ENCODE measurements at places on chromosomes 3 and 15.
A peak's percentile ranks its signal among the peaks of the same experiment; 100 is the strongest.

DNA sequence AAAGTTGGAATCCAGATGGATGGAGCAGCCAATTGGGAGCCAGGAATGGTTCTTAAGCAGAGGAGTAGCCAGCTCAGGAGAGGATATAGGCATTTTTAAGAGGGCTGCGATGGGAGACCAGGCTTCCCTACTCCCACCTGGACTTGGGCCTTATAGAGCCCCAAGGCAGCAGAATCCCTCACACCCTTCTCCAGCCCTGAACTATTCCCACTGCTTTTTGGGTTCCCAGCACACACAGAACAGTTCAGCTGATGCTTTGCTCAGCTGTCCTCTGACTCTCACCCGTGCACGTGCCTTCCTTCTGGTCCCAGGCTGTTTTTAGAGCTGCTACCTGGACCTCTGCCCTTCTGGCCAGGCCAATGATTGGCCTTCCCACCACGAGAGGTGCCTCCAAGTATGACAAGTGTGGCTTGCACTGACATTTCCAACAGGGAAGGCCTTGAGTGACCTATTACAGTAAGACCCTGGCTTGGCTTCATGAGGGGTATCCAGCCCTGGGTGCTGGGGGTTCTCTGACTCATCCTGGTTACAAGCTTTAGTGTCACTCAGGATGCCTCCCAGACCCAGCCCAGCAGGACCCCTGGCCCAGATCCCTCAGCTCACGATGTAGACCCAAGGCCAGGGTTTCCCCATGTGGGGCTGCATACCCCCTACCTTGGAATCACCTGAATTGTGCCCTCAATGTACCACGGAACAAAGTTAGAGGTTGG is 25.2 kb downstream of the NOX5 start:
- no peak for ATAC-seq

DNA sequence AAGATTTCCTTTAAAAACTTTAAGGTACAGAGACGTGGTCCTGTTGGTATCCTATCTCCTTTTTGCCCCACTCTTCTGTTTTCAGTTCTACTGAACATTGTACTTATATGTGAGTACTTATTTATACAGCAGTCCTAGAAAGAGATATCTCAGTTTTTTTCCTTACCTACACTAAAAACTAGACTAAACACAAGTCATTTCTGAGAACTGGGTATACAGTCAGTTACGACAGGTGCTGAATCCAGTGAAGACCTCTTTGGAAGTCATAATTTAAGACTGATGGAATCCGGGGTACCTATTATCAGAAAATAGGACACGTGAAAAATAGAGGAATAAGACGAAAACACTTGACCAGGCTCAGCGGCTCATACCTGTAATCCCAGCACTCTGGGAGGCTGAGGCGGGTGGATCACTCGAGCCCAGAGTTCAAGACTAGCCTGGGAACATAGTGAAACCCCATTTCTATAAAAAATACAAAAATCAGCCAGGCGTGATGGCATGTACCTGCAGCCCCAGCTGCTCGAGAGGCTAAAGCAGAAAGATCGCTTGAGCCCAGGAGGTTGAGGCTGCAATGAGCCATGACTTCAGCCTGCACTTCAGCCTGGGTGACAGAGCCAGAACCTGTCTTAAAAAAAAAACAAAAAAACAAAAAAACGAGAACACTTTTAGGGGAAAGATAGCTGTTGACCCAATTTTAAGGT is 76.3 kb downstream of the KLHL25 start:
- no peak for ATAC-seq

DNA sequence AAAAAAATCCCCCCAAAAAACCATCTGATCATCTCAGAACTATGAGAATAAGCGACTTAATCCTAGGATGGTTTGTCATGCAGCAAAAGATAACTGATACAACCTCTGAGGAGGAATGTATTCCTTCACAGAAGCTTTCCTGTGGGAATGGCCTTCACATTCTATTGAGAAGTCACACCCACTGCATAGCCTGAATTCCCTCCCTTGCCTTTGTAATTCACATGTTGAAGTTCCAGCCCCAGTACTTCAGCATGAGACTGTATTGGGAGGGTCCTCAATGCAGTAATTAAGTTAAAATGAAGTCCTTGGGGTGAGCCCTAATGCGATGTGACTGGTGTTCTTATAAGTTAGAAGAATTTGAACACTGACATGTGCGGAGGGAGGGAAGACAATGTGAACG is 395.2 kb downstream of the TUSC7 start:
- ATAC-seq, result no peak

- peak; percentile 94 for ATAC-seq
Observed at GRCh38 chr3:46935168-46935858, 41.2 kb downstream of the CCDC12 start.

GRCh38 chr3:129574206-129574605 is 31.2 kb downstream of the H1-8 start:
- ATAC-seq, result no peak

GRCh38 chr3:9503283-9503682 is 50.3 kb downstream of the LHFPL4 start:
- ATAC-seq, result no peak

- no peak for ATAC-seq
Observed at GRCh38 chr3:117632191-117632590, 922.6 kb downstream of the TUSC7 start.

DNA sequence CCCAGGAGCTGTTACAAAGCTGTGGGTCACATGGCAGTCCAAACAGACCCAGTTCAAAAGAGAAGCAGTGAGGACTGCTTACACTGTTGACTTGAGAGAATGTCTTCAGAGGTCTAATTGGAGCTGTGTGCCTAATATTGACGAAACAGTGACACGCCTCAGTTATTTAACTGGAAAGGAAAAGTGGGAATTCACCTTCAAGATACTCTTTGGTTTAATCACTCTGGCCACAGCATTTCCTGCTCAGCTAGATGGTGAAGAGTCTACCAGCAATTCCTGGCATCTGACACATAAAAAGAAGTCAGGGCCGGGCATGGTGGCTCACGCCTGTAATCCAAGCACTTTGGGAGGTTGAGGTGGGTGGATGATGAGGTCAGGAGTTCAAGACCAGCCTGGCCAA is 326.4 kb downstream of the SV2B start:
- no peak for ATAC-seq

- peak; percentile 77 for ATAC-seq
Observed at GRCh38 chr3:51799879-51800749, 21.1 kb upstream of the IQCF6 start.

- ATAC-seq, result no peak
Observed at GRCh38 chr3:34263101-34263621, 464.7 kb downstream of the PDCD6IP start.

DNA sequence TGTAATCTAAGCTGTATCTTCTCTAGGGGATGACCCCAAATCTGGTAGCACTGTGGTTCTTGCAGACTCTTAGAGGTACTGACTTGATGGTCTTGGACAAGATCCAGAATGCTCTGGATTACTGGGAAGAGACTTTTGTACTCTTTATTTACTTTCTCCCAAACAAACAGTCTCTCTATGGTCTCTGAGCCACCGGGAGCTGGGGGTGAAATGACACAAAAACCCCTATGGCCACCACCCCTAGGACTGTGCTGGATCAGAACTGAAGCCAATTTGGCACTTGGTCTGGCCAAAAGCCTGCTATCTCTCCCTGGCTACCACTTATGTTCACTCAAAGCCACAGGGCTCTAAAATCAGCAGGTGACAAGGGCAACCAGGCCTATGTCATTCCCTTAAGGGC is 50.2 kb upstream of the SI start:
- no peak for ATAC-seq

- ATAC-seq, result no peak
Observed at GRCh38 chr3:27253831-27254230, 115.4 kb downstream of the NEK10 start.

- peak; percentile 49 for ATAC-seq
Observed at GRCh38 chr3:141114816-141115460, 63.8 kb downstream of the SPSB4 start.

DNA sequence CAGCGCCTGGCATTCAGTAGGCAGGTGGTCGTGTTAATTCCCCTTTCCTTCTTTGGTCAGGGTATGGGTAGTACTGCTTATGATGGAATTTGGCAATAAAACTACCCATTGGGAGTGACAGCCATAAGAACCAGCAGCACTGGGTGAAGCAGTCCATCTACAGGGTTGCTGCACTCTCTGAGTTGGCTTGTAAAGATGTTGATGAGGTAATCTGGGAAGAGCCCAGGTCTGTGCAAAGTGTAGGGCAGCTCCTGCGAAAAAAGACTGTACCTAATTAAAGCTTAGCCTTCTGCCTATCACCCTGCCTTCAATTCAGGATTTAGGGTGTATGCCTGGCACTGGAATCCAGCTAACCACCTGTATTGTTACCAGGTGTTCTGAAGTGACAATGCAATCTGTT is 4.7 kb upstream of the FETUB start:
- no peak for ATAC-seq

DNA sequence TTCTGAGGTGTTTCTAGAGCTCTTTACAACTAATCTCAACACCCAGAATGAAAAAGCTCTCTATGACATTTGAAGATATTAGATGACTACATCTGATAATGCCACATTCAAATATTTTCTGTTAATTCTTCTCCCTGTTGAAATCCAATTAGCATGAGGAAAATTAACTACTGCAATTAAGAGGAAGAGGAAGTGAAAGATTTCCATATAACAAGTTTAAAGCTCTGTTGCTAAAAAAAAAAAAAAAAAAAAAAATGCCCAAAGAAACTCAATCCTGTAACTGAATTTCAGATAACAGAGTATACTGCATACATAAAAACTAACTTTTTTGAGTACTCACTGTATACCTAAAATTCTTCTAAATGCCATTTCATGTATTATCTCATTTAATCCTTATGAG is 109.8 kb downstream of the TNIK start:
- no peak for ATAC-seq

DNA sequence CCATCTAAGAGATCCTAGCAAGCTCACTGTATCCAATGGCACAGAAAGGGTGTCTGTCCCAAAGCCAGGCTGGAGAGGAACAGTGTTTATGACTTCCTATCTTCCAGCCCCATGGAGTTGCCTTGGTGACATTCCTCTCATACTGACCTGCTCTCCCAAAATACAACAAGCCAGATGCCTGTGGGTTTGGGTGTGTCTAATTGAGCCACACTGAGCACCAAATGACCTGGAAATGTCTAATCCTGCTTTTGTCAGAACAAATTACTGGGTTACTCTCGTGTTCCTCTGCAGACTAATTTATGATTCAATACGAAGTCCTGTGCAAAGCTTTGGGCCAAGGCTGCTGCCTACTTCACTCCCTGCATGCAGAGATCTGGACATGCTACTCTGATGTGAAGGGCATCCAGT is 98.1 kb upstream of the STRIT1 start:
- peak; percentile 89 for ATAC-seq

- no peak for ATAC-seq
Observed at GRCh38 chr3:72116226-72116625, 331.3 kb upstream of the PROK2 start.

DNA sequence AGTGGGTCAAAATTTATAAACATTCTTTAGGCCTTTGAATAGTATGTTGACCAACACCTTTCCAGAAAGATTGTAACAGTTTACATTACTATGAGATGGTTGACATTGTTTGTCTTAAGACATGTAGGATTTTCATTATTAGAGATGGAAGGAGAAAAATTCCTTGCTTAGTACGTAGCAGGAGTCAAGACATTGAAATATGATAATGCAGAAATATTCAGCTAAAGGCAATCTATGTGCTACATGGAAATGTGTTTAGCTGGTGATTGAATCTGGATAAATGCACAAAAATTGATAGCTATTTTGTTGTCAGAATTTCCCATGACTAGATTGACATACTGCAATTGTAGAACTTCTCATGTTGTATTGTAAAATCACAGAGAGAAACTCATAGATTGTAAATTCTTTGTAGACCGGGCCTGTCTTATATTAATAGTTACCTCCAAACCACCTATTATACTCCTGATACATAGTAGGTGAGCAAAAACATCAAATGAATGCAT is 370.4 kb upstream of the CBLB start:
- no peak for ATAC-seq

GRCh38 chr15:67838789-67839332 is 984 bp downstream of the RNU6-1 start:
- peak; percentile 18 for ATAC-seq

DNA sequence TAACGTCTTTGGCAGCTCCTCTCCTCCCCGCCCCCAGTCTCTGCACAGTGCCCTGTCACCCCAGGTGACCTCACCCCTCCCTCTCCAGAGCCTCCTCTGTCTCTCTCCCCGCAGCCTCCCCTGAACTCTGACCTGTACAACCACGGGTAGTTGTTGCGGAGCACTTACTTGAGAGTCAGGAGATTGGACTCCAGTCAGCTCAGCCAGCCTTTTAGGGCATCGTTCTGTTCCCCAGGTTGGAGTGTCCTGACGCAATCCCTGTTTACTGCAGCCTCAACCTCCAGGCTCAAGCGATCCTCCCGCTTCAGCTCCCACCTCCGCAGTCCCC is 177.7 kb downstream of the UACA start:
- no peak for ATAC-seq

DNA sequence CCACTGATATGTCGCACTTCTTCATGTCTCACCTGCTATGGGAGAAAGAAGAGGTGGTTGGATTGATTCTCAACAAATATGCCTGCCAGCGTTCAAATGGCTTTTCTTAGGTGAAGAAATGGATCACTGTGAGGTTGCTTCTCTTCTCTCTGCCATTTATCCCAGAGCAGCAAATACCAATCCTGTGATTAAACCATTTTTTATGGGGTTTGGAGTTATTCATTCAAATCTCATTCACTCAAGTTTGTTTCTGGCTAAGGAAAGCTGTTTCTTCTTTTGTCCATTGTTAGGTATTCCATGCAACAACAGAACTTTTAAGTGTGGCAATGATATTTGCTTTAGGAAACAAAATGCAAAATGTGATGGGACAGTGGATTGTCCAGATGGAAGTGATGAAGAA is 12.2 kb upstream of the C3orf52 start:
- no peak for ATAC-seq

GRCh38 chr15:99564221-99565048 is 1.3 kb upstream of the MEF2A start:
- no peak for ATAC-seq

- no peak for ATAC-seq
Observed at GRCh38 chr15:69926006-69926405, 171.7 kb downstream of the TLE3 start.

- no peak for ATAC-seq
Observed at GRCh38 chr3:181274025-181274424, 284.5 kb upstream of the DNAJC19 start.

DNA sequence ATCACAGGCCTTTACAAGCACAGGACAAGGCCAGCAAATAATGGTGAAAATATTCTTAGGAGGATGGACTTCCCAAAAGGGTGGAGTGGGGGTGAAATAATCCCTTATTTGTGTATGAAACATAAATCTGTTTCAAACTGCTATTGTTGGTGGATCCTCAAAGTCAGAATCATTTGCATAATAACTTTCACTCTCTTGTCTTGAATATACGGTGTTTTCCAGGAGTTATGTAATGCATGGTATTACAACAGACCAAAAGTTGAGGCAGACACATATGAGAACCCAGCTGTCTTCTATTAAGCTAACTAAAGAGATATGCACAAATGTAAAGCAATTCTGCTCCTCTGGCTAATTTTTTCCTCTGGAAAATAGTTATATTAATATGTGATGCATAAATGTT is 57.7 kb downstream of the PRTG start:
- ATAC-seq, result peak; percentile 25

DNA sequence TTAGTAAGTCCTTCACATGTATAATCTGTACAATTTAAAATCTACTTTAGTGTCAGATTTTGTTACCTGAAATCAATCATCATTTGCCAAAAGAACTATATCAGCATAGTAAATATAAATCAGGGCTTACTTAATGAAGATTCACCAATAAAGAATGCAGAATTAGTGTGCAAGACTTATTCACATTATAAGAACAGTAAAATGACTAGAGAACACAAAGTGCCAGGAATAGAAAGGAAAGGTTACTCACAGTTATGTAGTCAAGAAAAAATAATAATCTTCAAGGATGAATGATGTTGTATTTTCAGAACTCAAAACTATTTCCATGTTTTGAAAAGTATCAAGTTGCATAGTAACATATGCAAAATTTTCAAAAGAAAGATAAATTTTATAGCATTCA is 891.9 kb downstream of the ROBO1 start:
- ATAC-seq, result no peak

Measured in gastroesophageal sphincter (tissue), 4 donors.